ENCODE measurements at places on chromosomes 5 and 9.

- no peak for DNase-seq
Observed at GRCh38 chr9:126682113-126682810, 68.5 kb downstream of the LMX1B start.

DNA sequence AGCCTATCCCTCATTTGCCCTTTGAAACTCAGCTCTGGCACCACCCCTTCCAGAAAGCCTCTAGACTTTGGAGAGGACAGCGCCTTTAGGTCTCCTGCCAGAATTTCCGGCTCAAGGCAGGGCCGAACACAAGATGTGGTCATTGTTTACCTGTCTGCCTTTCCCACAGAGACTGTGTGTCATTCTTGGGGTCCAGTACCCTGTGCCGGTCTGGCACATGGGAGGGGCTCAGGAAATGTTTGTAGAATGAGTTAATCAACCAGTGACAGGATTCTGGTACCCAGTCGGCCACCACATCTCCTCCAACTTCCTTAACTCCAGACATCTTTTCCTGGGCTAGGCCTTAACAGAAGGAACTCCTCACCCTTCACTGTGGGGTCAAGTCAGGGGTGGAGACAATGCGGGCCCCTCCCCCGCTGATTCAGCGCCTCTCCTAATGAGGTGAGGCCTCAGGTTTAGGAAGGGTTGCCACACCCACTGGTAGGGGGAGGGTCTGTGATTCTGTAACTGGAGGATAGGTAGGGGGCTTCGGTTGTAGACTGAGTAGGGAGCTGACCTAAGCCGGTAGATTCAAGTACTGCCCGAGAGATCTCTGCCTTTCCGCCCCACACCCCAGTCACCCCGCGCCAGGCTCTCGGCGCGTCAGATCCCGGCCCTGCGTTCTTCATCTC, 29.3 kb downstream of the PCDH1 start:
- no peak for DNase-seq

DNA sequence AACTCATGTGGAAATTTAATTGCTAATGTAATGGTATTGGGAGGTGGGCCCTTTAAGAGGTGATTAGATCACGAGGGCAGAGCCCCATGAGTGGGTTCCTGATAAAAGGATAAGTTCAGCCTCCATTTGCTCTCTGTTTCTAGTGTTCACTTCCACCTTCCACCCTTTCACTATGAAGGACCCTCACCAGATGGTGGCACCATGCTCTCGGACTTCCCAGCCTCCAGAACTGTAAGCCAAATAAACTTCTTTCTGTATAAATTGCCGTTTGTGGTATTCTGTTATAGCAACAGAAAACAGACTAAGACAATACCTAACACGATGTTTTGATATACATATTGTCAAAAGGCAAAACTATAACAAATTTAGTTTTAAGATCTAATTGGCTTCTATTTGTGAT, 166.2 kb downstream of the DEPDC1B start:
- DNase-seq, result no peak

- DNase-seq, result no peak
Observed at GRCh38 chr5:143143973-143144372, 259.5 kb downstream of the NR3C1 start.

GRCh38 chr5:66769839-66770617, 173.8 kb downstream of the MAST4 start:
- no peak for DNase-seq

- DNase-seq, result no peak
Observed at GRCh38 chr9:86601697-86602096, 247.5 kb upstream of the TUT7 start.

DNA sequence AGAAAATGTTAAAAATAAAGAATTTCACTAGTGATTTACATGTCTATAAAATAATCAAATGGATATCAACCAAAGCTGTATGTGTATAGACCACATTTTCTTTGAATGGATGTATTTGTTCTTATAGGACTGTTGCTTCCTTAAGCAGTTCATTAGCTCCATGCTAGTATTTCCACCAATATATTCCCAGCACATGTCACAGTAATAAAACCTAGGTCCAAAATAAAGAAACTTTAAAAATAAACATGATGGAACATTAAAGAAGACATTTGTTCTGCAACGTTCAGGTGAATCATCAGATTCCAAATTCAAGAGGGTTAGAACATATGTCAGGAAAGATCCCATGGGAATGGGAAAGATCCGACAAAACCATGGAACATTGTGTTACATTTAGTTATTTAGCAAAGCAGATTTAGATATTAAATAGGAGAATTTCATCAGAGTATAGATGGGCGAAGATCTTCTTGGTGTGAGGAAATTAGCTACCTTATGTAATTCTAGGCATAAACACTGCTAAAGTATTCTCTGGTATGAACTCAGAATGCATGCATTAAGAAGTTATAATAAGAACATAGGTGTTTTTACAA, 490.7 kb downstream of the CDH18 start:
- DNase-seq, result no peak

- no peak for DNase-seq
Observed at GRCh38 chr5:80701597-80701996, 46.8 kb upstream of the DHFR start.

GRCh38 chr5:116709082-116709481, 134.5 kb upstream of the SEMA6A start:
- DNase-seq, result no peak

DNA sequence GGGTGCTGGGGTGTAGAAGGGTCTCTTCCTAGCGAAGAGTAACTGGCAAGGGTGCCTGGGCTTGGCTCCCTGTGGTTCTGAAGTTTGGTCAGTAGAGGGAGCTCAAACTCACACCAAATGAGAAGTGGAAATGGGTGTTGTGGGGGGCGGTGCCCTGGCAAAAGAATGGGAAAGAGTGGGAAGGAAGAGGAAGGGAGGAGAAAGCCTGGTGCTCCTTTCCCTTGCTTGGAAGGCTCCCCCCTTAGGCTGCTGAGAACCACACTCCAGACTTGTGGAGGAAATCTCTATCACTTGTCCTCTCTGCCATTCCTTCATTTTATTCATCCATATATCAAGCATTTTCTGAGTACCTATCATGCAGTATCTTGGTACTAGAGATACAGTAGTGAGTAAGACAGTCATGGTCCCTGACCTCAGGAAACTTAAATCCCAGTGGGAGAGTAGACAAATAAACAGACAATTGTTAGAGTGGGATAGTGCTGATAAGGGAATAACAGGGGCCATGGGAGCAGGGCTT, 13.0 kb downstream of the SLC4A9 start:
- DNase-seq, result peak; percentile 45

DNA sequence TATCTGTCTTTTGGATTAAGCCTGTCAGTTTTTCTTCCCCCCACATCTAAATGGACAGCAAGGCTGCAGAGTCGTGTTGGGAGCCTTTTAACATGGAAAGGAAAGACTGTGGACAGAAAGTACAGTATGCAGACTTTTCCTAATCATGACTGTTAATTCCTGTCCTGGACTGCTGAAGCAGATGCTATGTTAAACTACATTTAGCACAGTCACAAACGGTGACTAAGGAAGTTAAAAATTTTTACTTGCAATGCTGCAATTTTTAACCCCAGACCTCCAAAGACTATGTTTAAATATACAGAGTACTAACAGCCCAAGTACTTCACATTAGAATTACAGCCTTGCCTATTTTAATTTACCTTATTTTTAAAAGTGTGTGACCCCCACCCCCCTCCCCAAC, 51.8 kb downstream of the ELAVL2 start:
- DNase-seq, result no peak

- no peak for DNase-seq
Observed at GRCh38 chr5:140246378-140247122, 56.4 kb downstream of the PFDN1 start.

DNA sequence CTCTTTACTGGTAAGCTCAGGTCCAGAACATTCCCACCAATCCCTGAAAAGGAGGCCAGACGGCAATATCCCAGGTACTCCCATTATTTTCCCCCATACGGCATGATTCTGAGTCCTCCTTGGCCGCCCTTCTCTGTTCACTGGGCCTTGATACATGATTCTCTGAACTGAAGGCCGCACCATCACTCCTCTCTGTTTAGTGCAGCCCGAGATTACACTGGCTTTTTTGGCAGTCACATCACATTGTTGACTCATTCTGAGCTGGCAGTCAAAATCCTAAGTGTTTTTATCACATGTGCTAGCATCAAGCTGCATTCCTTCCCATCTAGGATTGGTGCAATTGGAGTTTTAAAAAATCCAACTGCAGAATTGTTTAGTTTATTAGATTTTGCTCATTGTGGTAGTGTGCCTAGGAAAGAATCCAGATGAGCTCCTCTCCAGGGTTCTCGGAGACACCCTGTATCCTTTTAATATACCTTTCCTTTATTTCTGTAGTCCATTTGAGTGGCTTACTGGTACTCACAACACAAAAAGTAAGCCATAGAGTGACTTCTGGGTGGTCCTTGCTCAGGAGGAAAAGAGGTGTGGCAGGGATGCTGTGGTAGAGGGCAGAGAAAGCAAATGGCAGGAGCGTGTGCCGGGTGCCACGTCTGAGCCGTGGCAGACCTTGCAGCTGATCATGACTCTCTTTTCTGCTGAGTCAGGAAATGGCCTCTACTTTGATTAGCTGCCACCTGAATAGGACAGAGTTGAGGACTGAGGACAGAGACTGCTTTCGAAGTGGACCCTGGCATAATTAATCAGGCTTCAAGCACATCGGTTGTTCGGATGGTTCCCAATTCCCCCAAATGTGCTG, 121.1 kb upstream of the IL12B start:
- DNase-seq, result no peak

- no peak for DNase-seq
Observed at GRCh38 chr5:127796211-127796610, 93.0 kb downstream of the CCDC192 start.

- DNase-seq, result peak; percentile 5
Observed at GRCh38 chr5:55711507-55712022, 559 bp downstream of the SLC38A9 start.

DNA sequence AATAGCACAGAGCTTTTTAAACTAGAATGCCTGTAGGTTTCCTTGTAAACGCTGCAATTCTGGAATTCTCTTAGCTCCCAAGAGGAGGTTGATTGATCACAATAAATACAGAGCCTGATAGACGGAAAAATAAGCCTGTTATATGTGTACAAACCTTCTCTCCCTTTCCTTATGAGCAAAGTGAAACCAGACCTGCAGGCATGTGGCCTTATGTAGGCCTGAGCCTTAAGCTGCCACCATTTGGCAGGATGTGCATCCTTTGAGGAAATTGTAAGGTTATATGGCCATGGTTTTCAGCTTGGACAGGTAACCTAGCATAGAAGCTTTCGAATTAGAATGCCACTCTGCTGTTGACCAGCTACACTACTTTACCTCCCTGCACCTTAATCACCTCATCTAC, 49.1 kb downstream of the PRKACG start:
- DNase-seq, result no peak

DNA sequence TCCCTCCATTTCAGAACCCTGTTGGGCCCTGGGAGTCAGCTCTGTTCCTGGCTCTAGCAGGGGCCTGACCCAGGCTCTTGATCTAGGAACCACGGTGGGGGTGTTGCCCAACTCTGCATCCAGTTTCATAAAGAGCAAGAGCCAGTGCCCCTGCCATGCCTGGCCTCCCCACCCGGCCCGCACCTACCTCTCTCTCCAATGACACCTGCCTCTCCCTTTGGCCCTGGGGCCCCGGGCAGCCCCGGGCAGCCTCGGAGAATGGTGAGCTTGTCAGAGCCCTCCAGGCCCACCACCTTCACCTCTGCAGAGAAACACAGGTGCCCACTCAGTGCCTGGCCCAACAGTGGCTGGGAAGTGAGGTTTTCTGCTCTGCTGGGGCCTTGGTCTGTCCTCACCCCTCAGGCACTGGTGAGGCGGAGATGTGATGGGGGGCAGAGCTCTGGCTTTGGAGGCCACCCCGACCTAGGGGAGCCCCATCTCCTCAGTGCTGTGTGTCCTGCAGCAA, 1.5 kb downstream of the FCN1 start:
- no peak for DNase-seq

- DNase-seq, result no peak
Observed at GRCh38 chr5:150323092-150323491, 20.4 kb upstream of the ARSI start.

DNA sequence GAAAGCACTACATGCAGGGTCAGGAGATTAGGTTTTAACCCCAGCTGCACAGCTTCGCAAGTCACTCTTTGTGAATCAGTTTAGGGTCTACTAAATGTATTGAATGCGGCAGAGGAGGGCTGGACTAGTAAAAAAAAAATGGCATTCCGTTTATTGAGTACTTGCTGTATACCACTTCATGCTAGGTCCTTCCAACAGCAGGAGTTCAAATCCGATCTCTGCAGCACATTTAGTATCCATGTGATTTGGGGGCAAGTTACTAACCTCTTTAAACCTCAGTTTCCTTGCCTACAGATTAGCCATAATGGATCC, 204.4 kb downstream of the SNCAIP start:
- DNase-seq, result no peak

DNA sequence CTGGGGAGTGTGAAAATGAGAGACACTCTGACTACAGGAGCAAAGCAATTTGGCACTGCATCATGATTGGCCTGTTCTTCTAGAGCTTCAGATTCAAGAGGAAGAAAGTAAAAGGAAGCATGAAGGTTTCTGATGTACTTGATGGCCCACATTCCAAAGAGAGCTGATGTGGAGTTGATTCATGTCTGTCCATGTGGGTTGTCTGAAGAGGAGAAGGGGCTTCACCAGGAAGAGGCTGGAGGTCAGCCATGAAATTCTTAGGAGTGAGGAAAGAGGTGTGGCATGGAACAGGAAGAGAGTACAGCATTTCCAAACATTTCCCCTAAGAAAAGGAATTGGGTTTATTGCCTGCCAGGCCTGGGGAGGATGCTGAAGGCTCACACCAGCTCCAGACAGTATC, 70.7 kb downstream of the PTCD2 start:
- DNase-seq, result no peak

DNA sequence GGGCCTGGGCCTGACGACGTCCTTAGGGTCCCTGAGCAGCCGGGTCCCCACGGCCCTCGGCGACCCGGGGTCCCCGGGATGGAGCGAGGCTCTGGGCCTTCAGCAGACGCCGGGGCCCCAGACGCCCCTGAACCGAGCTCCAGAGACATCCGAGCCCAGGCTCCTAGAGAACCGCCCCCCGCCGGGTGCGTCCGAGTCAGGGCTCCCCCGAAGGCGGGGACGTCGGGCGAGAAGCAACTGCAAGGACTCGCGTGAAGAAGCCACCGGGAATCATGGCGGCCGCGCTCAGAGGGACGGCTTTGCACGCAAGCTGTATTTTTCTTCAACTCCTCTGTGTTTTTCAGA, 25.5 kb downstream of the IRX4 start:
- DNase-seq, result no peak

DNA sequence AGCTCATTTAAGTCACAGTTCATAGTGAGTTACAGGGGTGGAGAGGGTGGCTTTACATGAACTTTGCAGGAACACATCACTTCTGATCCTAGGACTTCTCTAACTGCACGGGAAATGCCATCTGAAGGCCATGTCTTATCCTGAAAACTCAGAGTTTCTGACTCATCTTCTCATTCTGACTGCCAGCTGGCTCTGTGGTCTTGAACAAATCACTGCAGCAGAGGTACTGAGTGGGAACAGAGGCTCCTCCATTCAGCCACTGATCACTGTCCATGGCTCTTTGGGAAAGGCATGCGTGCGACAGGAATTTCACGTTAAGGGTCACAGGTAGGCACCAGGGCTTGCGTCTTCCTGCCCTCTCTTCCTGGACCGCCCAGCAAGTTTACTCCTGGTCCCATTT, 114.6 kb upstream of the LRRTM2 start:
- DNase-seq, result no peak

GRCh38 chr5:159736844-159737243, 179.4 kb upstream of the ADRA1B start:
- no peak for DNase-seq

Data from activated naive CD4-positive, alpha-beta T cell treated with Interleukin-2 at 50 U/mL for 16 hours (primary cell).